Muscle of leg (tissue), 16 donors: ENCODE measurements at places on chromosomes 13 and 19. TPM values are rescaled to one million over a fixed set of nuclear protein-coding genes. Genes with fewer than 3 reads are reported as not detected.
A peak's percentile ranks its signal among the peaks of the same experiment; 100 is the strongest.

DNA sequence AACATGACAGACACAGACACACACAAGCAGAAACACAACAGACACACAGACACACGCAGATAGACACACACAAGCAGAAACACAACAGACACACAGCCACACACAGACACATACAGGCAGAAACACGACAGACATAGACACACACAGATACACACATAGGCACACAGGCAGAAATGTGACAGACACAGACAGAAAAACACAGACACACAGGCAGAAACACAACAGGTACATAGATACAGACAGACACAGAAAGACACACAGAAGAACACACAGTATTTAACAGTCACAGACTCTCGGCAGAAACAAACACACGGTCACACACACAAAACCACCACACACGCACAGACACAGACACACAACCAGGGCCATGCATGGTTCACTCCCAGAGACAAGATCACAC, 905 bp downstream of the TBXA2R start:
- DNase-seq, result no peak

- peak; percentile 89 for DNase-seq
Observed at GRCh38 chr19:913080-913748, at the start of gene R3HDM4. TSS of gene R3HDM4 (minus strand) at chr19:913219. CDS start at chr19:913157, 62 bp downstream.

DNA sequence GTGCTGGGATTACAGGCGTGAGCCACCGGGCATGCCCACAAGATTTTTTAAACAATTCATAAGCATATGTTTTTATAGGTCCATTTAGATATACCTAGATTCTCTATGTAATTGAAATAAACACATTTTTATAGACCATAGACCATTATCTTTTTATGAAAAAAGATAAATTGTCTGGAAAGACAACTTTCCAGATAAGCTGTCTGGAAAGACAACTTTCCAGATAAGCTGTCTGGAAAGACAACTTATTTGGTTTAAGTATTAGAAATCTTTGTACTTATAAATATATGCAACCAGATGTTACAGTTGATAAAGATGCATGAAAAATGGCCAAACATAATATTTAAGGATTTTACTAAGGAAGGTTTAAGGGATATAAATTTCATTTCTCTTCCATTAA, 538.5 kb downstream of the GPC6 start:
- no peak for DNase-seq

- no peak for DNase-seq
Observed at GRCh38 chr19:5205381-5205780, 135.2 kb downstream of the PTPRS start.

- no peak for DNase-seq
Observed at GRCh38 chr19:41350735-41351338, 2.9 kb downstream of the TGFB1 start.

DNA sequence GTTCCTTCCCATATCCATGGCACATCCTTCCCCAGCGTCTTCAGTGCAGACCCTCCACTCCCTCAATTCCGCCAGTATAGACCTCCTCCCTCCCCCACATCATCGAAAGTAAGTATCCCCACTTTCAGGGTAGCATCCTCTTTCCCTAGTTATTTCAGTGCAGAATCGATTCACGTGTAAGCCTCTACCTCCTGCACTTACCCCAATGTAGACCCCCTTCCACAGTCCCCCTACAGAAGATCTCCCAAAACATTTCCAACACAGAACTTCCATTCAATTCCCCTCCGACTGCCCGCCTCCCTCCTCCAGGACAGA, 664 bp downstream of the IRF3 start:
- no peak for DNase-seq

- no peak for DNase-seq
Observed at GRCh38 chr13:113621046-113621445, 36.5 kb downstream of the TFDP1 start.

- DNase-seq, result no peak
Observed at GRCh38 chr19:4058693-4059452, 7.8 kb downstream of the ZBTB7A start.

GRCh38 chr19:3357992-3358688, 8.2 kb upstream of the NFIC start:
- no peak for DNase-seq

DNA sequence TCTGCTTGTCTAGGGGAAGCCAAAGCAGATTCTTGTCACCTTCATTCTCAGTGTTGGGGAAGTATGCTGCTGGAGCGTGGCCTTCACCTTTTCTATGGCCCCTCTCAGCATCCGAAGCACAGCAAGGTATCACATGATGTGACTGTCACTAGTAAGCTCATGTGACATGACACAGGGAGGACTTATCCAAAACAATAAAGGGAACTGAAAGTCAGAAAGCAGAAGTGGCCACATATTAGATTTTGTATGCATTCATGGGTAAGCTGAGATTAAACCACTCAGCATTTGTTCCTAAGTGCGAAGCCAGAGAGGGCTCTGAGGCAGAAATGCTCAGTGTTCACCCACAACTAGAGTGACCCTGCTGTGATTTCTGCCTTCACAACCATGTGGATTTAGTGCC, 72.8 kb upstream of the PCDH8 start:
- peak; percentile 69 for DNase-seq

GRCh38 chr19:3210347-3211017, 14.0 kb upstream of the CELF5 start:
- no peak for DNase-seq

- DNase-seq, result peak; percentile 46
Observed at GRCh38 chr13:97976610-97977521, 23.4 kb downstream of the IPO5 start.

GRCh38 chr19:38209671-38210457, 14.2 kb downstream of the DPF1 start:
- peak; percentile 98 for DNase-seq

The KLK3 gene
- not detected for total RNA-seq
